ENCODE measurements at places on chromosomes 7 and 10. TPM values are rescaled to one million over a fixed set of nuclear protein-coding genes. Genes with fewer than 3 reads are reported as not detected.
A peak's percentile ranks its signal among the peaks of the same experiment; 100 is the strongest.

Gene DNA2
- total RNA-seq: 41.0 TPM

- DNase-seq: no peak
Measured at GRCh38 chr7:48636391-48637015, 287.8 kb upstream of the CDC14C start.

- DNase-seq: peak; percentile 32
Measured at GRCh38 chr10:132967540-132967939, 25.2 kb upstream of the CFAP46 start.

DNA sequence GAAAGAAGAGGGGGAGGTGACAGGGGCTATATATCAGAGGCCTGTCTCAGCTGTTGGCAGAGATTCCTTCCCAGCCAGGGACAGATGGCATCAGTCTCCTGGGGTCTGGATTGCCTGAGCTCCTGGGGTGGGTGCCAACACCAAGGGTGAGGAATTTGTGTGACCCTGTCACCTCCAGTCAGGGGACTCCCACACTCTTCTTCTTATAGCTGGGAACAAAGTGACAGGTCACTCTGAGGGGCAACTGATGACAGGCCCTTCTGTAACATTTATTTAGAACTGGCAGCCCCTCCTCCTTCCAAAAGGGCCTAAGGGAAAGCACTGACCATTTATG is 53.7 kb upstream of the DUSP5 start:
- DNase-seq: peak; percentile 88

DNA sequence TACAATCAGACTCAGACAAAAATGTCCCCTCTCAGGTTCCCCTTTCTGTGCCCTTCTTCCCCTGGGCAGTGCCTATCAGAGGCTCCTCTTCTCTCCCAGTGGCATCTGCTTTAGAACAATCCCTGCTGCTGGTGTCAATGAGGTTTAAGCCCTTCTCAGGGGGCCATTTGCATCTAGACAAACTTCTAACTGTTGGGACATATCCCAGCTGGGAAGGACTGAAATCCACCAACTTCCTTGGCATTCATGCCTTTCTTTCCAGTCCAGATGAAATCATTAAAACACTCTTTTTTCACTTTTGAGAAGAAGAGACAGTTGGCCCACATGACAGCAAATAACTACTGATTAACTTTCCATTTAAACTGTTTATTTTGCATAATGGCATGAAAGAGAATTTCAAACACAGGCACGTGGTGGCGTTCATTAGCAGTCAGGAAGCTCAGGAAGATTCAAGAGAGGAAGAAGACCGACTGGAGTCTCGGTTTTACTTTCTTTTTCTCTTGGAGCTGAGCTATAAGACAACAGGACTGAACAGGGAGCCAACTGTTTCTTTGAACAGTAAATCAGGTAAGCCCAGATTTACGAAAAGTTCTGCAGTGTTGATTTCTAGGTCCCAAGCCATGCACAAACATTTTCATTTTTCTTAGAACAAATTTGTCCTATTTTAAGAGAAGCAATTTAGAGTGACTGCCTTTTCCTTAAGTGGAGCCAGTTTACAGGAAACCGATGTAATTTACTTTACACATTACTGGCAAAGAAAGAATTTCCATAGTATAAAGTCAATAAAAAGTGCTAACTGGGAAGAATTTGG is at the start of gene GIMAP2:
TSS of gene GIMAP2 (plus strand) at position 488 of the 811 bp plus-strand sequence. CDS start 1,354 bp downstream, outside the sequence.
- peak; percentile 13 for DNase-seq

Data from G401 (cell line).